Daoy (cell line): ENCODE measurements at places on chromosomes 4 and X. TPM values are rescaled to one million over a fixed set of nuclear protein-coding genes. Genes with fewer than 3 reads are reported as not detected.

DNA sequence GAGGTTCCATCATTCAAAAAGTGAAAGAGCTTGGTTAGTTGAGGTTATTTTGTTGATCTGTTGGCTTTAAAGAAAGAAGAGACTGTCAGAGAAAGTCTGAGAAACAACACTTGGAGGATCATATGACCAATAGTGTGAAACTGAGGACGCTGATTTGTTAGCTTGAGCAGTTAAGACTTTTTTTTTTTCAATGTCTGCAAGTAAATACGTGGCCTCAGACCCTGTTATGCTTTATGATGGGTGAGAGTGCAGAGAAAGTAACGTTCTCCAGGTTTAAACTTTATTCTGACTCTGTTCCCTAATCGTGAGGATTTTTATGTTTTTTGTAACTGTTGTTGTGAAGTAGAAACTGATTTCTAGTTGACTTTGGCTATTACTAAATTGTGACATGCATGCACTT is 45.9 kb downstream of the GAB1 start:
- peak; percentile 4 for DNase-seq

- no peak for DNase-seq
Observed at GRCh38 chrX:75230296-75230695, 43.6 kb upstream of the UPRT start.

DNA sequence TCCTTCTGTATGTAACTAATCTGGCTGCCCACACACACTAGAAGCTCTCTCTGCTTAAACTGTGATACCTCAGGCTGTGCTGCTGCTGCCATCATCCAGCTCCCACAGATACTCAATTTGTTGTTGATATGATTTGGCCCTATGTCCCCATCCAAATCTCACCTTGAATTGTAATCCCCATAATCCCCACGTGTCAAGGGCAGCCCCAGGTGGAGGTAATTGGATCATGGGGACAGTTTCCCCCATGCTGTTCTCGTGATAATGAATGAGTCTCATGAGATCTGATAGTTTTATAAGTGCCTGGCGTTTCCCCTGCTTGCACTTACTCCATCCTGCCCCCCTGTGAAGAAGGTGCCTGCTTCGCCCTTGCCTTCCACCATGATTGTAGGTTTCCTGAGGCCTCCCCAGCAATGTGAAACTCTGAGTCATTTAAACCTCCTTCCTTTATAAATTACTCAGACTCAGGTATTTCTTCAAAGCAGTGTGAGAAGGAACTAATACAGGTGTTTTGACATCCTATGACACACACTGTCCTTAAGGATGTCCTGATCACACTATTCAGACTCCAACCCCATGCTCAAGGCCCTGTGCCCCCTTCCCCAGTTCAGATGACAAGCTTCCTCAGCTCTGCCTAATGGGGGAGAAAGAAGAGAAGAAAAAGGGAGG is 2.9 kb upstream of the ATOH1 start:
- no peak for DNase-seq

- no peak for DNase-seq
Observed at GRCh38 chrX:155108427-155108826, 37.1 kb downstream of the BRCC3 start.

DNA sequence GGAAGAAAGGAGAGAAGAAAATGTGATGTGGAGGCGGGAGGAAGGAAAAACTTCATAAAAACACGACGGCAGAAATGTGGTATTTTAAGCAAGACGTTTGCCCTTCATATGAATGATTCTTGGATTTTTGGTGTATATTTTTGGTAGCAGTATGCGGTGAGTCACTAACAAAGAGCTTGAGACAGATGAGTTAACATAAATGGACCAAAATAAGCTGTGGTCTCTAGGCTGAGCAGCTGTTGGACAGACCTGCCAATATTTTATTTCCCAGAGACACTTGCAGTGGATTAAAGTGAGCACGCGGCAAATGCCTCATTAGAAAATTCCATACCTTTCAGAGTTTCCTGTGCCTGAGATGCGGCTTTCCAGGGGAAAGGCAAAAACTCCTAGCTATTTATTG is 43.1 kb upstream of the RPS6KA3 start:
- DNase-seq: no peak

DNA sequence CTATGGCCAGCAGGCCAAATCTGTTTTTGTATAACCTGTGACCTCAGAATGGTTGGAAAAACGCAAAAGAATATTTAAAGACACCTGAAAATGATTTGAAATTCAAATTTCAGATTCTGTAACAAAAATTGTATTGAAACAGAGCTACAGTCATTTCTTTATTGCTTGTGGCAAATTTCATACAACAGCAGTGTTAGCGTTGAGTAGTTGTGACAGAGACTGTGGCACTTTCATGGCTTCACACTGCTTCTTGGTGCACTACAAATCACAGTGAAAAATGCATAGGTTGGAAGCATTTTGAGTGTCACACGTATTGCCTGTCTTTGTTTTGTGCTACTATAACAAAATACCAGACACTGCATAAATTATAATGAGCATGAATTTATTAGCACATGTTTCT is 12.2 kb upstream of the PARM1 start:
- DNase-seq: no peak

The FBXW7 gene
- 16.7 and 21.6 TPM in 2 replicates for total RNA-seq

The ADGRG4 gene
- total RNA-seq: not detected in 2 replicates

The CTAG2 gene
- total RNA-seq: 3.8 and 13.4 TPM in 2 replicates

The SLC9B1 gene
- total RNA-seq: not detected in 2 replicates
